ENCODE measurements at places on chromosomes 2 and 18. TPM values are rescaled to one million over a fixed set of nuclear protein-coding genes. Genes with fewer than 3 reads are reported as not detected.
A peak's percentile ranks its signal among the peaks of the same experiment; 100 is the strongest.

DNA sequence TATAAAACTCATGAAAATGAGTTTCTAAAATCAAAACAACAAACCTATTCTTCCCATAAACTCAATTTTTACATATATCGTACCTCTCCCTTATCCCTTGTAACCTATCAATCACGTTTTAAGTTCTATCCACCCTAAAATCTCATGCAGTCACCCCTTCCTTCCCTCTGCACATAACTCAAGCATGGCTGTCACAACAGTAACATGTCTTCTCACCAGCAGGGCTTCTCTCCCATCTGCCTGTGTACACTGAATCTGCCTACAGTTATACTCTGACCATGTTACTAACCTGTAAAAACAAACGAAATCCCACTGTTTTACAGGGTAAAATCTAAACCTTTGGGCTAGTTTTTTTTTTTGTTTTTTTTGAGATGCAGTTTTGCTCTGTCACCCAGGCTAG lies 68.2 kb downstream of the MAP4K3 start:
- DNase-seq, result no peak

DNA sequence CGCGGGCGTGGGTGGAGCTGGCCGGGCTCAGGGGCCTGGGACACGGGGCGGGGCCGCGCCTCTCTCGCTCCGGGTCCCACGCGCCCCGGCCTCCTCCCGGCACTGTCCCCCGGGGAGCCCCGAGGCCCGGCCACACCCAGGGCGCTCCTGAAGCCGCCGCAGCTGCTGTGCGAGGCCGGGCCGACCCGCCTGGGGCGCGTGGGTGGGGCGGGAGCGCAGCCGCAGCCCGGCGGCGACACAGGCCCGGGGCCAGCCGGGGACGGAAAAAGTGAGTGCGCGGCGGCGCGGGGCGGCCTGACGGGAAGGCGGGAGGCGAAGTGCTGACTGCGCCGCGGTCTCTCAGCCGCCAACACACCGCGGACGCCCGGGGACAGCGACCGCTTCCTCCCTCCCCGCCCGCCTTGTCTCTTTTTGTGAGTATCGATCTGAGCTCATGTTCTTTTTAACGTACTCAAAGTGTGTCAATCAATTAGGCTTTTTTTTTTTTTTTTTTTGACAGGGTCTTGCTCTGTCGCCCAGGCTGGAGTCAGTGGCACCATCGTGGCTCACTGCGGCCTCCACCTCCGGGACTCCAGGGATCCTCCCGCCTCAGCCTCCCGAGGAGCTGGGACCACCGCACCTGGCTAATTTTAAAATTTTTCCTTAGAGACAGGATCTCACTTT lies 14.5 kb downstream of the PDCD1 start:
- DNase-seq, result no peak

GRCh38 chr2:107589079-107589491 lies 237.6 kb upstream of the RGPD4 start:
- DNase-seq, result no peak

DNA sequence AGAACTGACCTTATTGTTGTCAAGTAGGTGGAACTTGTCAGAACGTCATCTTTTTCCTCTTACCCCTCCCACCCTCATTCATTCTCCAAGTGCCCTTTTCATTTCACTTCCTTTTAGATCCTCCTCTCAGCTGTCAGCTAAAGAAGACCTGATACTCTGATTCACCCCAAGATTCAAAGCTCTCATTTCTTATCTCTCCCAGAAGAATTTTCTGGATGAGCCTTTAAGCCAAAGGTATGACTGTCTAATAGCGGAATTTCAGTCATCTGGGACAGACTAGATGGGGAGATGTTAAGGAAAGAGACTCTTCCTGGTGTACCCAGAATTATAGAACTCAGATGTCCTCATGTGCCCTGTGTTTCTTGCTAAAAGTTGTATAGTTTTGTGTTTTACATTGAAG lies 53.9 kb downstream of the TCF7L1 start:
- DNase-seq, result no peak

DNA sequence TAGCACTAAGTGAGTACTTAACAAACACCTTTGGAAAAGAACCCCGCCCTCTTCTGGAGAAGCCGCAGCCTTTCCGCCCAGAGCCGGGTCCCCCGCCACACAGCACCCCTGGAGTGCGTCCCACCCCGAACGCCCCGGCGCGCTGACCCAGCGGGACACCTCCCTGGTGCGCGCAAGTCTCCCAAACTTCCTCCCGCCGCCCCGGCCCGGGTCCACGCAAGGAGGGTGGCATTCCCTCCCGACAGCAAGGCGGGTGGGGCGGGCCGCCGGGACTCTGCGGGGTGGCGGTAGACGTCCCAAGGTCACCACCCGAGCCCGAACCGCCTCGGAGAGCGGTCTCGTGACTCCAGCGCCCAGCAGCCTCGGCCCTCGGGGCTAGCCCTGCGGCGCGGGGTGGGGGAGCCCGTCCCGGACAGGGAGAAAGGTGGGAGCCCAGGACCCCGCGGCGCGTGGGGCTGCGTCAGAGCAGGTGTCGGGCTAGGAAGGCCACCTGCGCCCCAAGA lies 598 bp downstream of the CCDC93 start:
- peak; percentile 39 for DNase-seq

DNA sequence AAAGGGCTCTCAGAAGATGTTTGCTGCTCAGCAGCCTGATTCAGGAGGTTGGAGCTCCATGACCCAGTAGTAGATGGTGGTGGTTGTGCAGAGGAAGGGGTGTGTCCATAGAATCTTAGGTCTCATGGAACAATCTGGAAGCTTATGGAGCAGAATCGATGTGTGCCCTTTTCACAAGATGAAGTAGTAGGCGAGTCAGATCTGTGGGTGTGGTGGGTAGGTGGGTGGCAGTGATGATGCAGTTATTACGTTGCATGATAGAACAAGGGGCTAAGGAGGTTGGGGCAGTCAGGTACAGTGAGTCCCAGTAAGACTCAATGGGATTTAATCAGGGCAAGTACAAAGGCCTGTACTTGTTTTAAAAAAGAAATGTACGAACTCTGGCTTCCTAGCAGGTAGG lies 9.1 kb downstream of the TET3 start:
- no peak for DNase-seq

- DNase-seq, result no peak
Observed at GRCh38 chr2:7613831-7614230, 696.6 kb downstream of the RNF144A start.

Gene HAAO
- not detected for total RNA-seq

Gene MRPL44
- total RNA-seq, result 36.5 TPM

Gene TTC32
- total RNA-seq, result 26.3 TPM

Gene UGGT1
- total RNA-seq, result 59.5 TPM

All from OCI-LY7 (cell line).